ENCODE measurements at places on chromosomes 3 and 15.

DNA sequence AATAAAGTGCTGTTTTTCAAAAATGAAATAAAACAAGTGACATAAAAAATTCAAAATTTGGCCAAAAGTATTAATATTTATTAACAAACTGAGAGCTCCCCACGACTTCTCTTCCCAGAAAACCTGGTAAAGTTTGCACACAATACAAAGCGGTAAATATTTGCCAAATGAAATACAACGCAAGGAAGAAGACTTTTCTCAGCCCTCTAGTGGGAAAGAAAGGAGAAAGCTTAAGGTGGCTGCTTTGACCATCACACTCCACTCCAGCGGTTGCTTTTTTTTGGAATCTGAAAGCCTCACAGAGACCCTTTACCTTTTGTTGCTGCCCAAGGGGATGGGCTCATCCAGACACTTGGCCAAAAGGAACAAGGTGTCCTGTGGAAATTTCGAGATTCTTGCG lies 1.1 kb upstream of the GK5 start:
- no peak for DNase-seq

- no peak for DNase-seq
These were observed 454.4 kb upstream of the RASGRP1 start for GRCh38 chr15:39018966-39019365.

DNA sequence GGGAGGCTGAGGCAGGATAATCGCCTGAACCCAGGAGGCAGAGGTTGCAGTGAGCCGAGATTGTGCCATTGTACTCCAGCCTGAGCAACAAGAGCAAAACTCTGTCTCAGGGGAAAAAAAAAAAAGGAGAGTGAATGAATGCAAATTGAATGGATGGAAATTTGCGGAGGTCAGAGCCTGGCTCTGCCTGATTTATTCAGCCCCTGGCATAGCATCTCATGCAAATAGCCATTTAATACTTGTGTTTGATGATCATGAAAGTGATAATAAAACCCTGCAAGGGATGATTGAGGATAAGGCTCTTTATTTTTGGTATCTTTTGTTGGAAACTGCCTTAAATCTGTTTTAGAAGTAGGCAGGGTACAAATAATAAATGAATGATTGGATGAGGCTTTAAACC lies 133.0 kb upstream of the SEMA6D start:
- no peak for DNase-seq

- DNase-seq = no peak
These were observed 68.8 kb upstream of the TJP1 start for GRCh38 chr15:29891096-29891457.

- DNase-seq = peak; percentile 64
These were observed 65.5 kb upstream of the FBN1 start for GRCh38 chr15:48710952-48711495.

GRCh38 chr3:66236281-66236680 lies 15.5 kb downstream of the SLC25A26 start:
- DNase-seq = no peak

GRCh38 chr3:58868097-58868779 lies 181.6 kb downstream of the CFAP20DC start:
- no peak for DNase-seq

GRCh38 chr3:147838652-147839051 lies 429.5 kb downstream of the ZIC1 start:
- DNase-seq = no peak

DNA sequence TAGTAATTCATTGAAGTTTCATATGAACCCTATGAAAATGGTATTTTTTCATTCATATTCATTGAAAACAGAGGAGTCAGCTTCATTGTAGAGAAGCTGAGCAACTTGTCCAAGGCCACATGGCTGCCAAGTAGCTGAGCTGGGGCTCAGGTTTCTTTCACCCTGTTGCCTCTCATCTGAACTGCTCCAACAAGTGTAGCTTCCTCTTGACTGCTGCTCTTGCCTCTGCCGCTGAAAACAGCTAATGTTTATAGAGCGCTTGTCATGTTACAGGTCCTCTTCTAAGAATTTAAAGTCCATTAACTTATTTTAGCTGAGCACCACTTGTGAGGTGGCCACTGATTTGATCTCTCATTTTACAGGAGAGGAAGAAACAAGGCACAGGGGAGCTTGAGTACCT lies 81.1 kb downstream of the PDCD6IP start:
- no peak for DNase-seq

- no peak for DNase-seq
These were observed 638 bp downstream of the WDR5B start for GRCh38 chr3:122415104-122415744.

DNA sequence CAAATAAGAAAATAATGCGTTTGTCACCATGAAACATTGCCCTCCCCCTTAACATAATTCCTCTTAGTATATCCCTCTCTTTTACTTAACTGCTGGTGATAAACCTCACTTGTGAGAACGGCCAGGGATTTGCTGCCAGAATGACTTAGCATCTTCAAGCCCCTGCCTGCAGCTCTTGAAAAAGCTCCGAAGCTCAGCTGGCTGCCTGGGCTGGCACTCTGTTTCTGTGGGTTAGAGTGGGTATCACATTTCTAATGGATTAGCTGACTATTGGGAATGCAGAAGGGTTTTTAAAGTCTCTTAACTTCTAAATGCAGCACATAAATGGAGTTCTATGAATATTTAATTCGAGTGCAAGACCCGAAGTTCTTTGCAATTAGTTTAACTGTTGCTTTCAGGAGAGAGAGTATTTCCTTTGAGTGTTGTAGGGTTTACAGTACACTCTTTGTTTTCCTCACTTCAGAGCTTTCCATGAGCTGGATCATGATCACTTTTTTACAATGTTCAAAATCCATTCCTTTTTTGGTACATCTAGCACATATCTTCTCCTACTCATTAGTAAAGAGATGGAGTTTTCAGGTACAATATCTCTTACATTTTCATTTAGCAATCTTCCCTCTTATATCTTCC lies 124.7 kb upstream of the RBMS3 start:
- no peak for DNase-seq

- no peak for DNase-seq
These were observed 139.3 kb downstream of the STT3B start for GRCh38 chr3:31671976-31672375.

- no peak for DNase-seq
These were observed 75.3 kb upstream of the LRRFIP2 start for GRCh38 chr3:37249717-37250116.

DNA sequence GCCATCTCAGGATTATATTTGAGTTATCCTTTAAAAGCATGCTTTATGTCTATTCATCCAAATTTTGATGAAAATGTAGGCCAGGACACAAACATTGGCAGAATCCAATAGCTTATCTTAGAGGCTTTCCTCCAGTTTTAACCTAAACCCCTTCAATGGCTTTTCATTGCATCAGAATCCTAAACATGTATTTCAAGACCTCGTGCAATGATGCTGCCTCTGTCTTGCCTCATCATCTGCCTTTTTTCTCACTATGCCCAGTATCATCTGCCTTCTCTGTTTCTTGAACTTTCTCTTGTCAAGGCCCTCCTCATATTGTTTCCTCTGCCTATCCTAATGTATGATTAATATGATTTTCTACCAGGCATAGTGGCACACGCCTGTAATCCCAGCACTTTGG lies 76.1 kb upstream of the MAP4 start:
- DNase-seq = no peak

- DNase-seq = no peak
These were observed 15.1 kb upstream of the GPR171 start for GRCh38 chr3:151218136-151218535.

GRCh38 chr3:71893122-71893521 lies 108.2 kb upstream of the PROK2 start:
- no peak for DNase-seq

- peak; percentile 53 for DNase-seq
These were observed 29.9 kb upstream of the GPD1L start for GRCh38 chr3:32076566-32076965.

DNA sequence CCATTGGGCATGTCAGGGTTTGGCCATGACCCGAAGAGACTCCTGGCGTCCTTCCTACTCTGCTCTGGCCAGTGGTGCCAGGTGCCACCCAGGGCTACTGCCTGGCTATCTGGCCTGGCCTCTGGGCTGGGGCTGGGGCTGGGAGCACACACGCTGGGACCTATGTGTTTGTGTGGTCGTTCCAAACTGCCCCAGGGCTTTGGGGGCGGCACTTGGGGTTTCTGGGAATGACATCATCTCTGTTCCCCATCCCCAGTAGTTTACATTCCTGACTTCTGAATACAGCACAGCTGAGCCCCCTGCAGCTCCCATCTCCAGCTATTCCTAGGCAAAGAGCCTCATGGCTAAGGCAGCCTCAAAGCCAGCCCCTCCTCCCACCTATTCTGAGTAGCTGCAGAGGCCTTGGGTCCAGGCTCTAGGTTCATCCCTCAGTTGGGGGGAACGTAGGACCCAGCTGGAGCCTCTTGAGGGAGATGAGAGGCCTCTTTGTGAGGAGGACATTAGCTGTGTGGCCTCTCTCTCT lies 24.3 kb downstream of the PLEKHO2 start:
- DNase-seq = no peak

DNA sequence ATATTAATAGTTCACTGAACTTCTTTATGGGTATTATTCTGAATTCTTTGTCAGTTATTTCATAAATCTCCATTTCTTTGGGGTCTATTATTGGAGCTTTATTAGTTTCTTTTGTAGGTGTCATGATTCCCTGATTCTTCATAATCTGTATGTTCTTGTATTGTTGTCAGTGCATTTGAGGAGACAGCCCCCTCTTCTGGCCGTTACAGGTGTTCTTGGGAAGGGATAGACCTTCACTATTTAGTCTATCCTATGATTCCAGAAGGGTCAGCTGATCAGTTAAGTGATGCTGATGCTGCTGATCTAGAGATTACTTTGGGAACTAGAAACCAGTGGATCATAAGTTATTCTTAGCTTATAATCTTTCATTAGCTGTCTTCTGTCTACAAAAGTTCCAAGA lies 34.9 kb downstream of the TMEM39A start:
- no peak for DNase-seq

GRCh38 chr3:157417247-157417646 lies 19.4 kb upstream of the PTX3 start:
- no peak for DNase-seq

GRCh38 chr3:133754455-133754854 lies 8.3 kb downstream of the TF start:
- no peak for DNase-seq

DNA sequence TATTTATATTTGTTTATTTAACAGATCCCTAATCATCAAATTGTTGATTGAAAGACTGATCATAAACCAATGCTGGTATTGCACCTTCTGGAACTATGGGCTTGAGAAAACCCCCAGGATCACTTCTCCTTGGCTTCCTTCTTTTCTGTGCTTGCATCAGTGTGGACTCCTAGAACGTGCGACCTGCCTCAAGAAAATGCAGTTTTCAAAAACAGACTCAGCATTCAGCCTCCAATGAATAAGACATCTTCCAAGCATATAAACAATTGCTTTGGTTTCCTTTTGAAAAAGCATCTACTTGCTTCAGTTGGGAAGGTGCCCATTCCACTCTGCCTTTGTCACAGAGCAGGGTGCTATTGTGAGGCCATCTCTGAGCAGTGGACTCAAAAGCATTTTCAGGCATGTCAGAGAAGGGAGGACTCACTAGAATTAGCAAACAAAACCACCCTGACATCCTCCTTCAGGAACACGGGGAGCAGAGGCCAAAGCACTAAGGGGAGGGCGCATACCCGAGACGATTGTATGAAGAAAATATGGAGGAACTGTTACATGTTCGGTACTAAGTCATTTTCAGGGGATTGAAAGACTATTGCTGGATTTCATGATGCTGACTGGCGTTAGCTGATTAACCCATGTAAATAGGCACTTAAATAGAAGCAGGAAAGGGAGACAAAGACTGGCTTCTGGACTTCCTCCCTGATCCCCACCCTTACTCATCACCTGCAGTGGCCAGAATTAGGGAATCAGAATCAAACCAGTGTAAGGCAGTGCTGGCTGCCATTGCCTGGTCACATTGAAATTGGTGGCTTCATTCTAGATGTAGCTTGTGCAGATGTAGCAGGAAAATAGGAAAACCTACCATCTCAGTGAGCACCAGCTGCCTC lies 14.7 kb downstream of the THBS1 start:
- no peak for DNase-seq

GRCh38 chr15:98713585-98714001 lies 65.3 kb downstream of the IGF1R start:
- no peak for DNase-seq

GRCh38 chr15:51706291-51706690 lies 25.0 kb downstream of the SCG3 start:
- DNase-seq = no peak

DNA sequence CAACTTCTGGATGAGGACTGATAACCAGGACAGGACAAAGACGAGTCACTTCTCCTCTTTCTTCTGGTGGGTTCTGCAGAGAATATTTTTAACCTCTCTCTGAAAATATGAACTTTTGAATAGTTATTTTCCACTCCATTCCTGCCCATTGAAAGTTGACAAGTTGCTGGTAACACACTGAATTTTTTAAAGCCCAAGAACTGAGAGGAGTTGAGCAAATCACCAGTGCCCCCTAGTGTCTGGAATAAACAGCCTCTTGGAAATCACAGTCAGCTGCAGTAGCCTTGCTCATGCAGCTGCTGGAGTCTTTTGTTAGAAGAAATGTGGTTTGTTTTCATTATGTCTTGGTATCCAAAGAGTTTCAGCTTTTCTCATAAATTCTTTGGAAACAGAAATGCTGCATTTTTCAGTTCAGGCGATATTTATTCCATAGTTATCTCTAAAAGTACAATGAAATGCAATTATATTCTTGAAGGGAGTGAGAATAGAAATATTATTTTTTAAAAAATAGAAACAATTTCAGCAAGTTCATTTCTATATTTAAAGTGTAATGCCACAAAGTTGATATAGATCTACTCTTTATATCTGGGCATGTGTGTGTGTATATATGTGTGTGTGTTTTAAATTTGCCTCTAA lies 741.0 kb upstream of the CBLB start:
- DNase-seq = peak; percentile 64

DNA sequence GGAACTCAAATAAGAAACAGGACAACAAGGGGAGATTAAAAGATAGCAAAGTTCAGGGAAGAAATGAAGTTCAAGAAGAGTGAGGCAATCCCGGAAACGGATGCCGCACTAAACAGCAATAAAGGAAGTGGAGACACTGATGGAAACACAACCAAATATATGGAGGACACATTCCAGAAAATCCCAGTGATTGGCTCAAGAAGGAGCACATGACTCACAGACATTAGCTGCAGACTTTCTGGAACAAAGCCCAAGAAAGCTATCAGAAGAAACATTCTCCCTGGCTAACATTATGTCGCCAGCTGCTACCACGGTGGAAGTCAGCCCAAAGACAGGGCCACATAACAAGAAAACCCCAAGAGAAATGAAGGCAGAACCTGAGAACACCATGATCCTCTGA lies 18.1 kb upstream of the VGLL4 start:
- DNase-seq = no peak

- no peak for DNase-seq
These were observed 60.5 kb downstream of the THBS1 start for GRCh38 chr15:39641191-39641889.
